ENCODE measurements at places on chromosomes 3 and 15.
A peak's percentile ranks its signal among the peaks of the same experiment; 100 is the strongest.

GRCh38 chr15:70806992-70807712 lies 43.8 kb upstream of the UACA start:
- no peak for DNase-seq

- DNase-seq: no peak
Observed at GRCh38 chr15:60065951-60066350, 61.8 kb downstream of the FOXB1 start.

GRCh38 chr3:16290827-16291196 lies 25.8 kb downstream of the OXNAD1 start:
- DNase-seq: no peak

- no peak for DNase-seq
Observed at GRCh38 chr15:50055332-50055731, 63.7 kb downstream of the ATP8B4 start.

DNA sequence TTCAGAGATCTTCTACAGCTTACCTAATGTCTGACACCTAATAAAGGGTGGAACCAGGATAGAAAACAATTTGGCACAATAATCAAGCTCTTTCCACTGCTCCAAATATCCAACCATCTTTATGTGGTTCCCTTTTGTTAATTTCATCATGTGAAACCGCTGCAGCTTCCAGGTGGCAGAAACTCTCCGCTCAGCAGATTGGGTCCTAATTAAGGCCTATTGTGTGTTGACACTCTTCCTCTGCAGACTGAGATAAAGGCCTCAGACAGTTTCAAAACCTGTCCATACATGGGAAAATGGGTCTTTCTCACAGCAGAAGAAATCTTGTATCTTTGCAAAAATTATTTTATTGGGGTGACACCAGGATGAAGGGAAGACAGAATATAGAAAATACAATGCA lies 1002.4 kb upstream of the SEMA6D start:
- DNase-seq: no peak

DNA sequence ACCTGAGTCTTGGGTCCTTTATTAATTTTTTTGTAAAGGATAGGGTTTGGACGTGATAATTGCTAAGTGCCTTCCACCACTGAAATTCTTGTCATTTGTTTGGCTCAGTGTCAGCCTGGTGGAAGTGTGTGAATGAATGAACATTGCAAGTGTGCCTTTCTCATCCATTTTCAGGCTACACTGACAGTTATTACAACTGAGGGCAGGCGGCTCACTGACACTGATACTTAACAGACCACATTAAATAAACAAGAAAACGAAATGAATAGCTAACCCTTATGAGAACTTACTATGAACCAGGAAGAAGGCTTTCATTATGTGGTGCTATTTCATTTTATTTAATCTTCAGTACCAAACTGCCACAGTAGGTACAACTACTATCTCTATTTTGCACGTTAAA lies 188.8 kb upstream of the CRBN start:
- DNase-seq: no peak

DNA sequence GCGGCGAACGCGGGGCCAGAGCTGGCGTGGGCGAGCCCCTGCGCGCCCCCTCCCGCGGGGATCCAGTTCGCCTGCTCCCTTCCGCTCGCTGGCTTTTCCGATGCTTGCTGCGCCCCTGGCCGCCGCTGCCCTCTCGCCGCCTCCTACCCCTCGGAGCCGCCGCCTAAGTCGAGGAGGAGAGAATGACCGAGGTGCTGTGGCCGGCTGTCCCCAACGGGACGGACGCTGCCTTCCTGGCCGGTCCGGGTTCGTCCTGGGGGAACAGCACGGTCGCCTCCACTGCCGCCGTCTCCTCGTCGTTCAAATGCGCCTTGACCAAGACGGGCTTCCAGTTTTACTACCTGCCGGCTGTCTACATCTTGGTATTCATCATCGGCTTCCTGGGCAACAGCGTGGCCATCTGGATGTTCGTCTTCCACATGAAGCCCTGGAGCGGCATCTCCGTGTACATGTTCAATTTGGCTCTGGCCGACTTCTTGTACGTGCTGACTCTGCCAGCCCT lies 721 bp downstream of the P2RY1 start:
- no peak for DNase-seq

- DNase-seq: no peak
Observed at GRCh38 chr3:30768046-30768445, 126.4 kb downstream of the GADL1 start.

DNA sequence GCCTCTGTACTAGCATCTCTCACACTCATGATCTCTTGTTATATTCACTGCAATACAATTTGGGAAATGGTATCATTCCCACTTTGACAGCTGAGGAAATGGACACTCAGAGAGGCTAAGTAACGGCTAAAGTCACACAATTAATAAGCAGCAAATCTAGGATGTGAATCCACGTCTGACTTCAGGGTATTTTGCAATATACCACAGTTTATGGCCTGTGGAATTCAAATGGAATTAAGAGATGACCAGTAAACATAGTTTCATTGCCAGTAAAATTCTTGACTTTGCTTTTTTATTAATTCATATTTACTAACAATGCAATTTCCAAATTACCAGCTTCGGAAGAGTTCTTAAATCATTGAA lies 61.1 kb downstream of the CCNL1 start:
- no peak for DNase-seq

DNA sequence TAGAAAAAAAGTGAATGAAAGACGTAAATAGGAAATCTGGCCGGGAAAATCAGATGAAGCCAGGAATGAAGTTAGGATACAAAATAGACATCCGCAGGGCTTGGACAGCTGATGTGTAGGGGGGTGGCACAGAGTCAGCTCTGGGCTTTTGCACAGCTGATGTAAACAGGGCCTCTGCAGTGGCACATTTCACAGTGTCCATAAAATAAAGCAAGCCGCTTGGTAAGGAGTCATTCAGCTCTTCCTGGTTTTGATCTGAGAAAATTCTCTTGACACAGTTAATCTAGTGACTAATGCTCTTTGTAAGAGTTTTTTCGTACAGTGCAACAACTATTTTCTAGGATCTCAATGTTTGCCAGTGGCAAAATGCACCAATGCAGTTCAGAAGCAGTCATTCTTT lies 153.3 kb downstream of the USP13 start:
- DNase-seq: no peak

DNA sequence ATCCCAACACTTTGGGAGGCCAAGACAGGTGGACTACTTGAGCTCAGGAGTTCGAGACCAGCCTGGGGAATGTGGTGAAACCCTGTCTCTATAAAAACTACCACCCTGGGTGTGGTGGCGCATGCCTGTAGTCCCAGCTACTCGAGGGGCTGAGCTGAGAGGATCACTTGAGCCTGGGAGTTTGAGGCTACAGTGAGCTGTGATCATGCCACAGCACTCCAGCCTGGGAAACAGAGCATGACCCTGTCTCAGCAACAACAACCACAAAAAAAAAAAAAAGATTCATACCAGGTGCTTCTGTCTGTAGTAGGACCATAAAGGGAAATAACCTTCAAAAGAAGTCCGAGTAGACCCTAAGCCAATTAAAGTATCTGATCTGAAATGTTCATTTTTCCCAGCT lies 94.5 kb downstream of the SERPINI1 start:
- no peak for DNase-seq

DNA sequence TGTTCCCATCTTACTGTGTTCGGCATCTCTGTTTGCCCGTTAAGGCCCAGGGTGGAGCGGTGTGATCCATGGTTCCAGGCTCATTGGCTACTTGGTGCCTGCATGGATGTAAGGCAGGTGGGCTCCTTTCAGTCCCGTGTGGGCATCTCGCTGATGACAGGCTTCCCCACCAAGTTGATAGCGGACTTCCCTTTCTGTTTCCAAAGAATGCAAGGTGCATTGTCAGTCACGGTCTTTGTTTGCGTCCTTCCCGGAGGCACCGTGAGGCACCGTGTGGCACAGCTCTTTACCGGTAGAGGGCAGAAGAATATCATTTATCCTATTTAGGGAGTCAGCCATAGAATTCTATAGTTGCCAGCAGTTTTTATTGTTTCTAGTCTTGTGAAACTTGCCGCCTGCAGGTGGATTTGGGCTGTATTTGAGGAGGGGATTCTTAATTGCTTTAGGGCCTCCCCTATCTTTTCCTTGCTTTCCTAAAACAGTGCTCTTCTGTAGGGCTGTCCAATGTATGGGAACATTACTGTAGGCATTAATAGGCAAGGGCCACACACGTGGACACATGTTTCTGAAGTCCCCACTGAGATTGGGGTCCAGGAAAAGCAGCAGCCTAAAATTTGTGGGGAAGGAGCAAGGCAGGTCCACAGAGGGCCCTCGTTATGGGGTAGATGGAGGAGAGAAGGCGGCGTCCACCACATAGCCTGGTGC lies 244.1 kb downstream of the SLCO3A1 start:
- DNase-seq: peak; percentile 70

DNA sequence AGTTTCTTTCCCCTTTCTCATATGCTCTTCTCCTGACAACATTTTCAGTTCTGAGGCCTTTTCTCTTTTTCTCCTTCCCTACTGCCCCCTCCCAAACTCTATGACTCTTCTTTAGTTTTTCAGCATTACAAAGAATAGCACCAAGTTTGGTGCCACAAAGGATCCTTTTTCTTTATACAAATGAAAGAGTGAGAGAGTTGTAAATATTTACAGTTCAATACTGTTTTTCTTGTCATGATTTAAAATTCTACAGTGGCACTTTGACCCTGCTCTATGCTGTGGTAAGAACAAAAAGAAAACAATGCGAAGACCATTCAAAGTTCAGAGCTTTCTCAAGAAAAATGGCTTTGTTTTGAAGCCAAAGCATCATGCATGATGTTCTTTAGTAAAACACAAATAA lies 667.9 kb upstream of the SGO1 start:
- no peak for DNase-seq

GRCh38 chr3:173876476-173876875 lies 478.9 kb downstream of the NLGN1 start:
- DNase-seq: no peak

DNA sequence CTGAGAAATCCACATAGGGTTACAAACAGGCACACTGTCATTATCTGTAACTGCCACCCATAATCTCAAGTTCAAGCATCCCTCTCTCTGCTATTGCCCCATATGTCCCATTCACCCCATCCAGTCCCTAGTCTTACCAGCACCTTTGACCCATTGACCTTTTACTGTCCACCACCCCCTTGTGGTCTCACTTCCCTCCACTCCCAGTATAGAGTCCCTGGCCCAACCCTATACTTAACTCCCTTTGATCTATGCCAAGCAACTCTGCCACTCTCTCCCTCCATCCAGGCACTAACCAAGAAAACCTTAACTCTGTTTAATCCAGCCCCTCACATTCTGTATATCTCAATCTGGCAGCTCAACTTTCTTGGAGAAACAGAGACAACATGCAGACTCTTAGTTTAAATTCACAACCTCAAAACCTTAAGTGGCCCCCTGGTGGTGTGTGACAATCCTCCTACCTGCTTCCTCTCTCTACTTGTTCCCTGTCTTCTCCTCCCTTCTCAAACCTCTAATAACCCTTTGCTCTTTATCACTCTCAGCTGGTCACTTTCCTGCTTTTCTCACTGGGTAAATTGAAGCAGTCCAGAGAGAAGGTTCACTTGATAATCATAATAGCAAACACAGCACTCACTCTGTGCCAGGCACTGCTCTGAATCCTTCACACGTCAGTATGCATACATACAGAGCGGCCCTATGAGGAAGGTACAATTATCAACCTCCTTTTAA lies 162.7 kb downstream of the STT3B start:
- DNase-seq: peak; percentile 31

DNA sequence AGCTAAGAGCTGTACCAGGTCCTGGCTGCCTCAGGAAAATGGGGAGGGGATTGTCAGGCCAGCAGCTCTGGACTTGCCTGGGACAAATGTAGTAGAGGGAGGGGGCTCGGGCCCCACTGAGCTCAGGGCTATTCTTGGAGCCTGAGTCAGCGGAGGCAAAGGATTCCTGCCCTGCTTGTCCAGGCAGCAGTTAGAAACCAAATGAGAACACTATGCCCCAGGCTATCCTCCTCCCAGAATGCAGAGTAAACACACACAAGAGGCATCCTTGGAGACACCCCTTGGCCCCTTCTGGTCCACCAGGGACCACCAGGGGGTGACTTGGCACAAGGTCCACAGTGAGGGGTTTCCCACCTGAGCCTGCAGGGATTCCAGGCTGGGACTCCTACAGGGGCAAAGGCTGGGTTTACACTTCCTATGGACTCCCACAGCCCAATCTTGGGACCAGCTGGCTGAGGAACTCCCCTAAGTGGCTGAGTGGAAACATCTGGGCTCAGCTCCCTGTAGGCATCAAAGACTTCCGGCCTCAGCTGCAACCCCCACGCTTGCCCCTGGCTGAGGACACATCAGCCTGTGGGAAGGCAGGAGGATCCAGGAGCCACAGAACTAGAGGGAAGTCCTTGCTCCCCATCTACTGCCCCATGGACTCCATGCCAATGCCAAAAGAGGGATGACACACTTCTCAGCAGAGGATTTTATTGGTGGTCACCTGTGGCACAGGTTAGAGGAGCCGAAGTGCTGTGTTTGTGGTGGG lies 3.4 kb upstream of the COL7A1 start:
- no peak for DNase-seq

DNA sequence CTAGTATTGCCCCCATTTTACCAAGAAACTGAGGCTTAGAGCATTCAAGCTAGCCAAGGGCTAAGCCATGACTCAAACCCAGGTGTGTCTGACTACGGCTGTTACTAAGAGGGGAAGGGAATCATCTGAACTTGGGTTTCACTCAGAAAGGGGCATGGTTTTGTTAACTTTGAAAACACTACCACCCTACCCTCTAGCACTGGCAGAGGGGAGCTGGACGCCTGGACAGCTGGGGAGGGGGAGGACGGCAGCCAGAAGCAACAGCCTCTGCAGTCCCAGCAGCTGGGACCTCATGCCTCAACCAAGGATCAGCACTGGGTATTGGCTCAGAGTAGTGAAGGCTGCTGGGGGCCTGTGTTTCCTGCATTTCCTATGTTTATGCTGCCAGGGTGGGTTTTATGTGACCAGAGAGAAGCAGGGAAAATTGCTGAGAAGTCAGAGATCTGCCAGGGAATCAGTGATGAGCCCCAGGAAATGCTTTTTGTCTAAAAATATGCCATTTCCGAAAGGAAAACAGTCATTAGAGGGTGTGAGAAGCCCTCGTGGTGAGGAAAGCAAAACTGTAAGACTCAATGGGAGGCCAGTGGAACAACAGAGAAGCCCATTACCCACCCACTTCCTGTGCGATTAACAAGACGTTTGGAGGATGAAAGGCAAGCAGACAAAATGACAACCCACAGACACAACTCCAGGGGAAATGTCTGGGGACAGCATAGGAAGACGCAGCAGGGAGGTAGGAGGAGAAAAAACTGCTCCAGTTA lies 41.2 kb downstream of the LIPC start:
- no peak for DNase-seq

GRCh38 chr3:138675393-138675792 lies 66.8 kb downstream of the FAIM start:
- no peak for DNase-seq

DNA sequence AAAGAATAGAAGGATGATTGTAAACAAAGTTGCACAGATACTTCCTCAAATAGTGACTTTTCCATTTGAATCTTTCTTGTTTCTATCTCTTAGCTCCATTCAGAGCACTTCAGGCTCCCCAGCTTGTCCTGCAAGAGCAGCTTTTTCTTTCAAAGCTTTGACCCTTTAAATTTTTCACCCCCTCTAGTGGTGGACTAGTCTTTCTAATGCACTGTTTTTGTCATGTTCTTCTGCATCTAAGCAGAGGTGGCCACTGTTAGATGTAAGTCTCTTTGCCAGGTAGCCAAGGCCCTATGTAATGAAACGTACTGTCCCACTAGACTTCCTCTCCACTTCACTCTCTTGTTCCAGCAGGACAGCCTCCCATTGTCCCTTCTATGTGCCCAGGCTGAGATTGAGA lies 74.0 kb upstream of the MANF start:
- peak; percentile 31 for DNase-seq

GRCh38 chr15:84151205-84151931 lies 84.2 kb upstream of the GOLGA6L4 start:
- DNase-seq: no peak
